Stimulated activated CD4-positive, alpha-beta T cell treated with anti-CD3 and anti-CD28 coated beads, TNF-alpha, amount 100 ng/mL, for 24 hours (primary cell): ENCODE measurements at places on chromosomes 6 and 20.

GRCh38 chr6:124223611-124224345 lies 420.1 kb downstream of the NKAIN2 start:
- DNase-seq, result no peak

DNA sequence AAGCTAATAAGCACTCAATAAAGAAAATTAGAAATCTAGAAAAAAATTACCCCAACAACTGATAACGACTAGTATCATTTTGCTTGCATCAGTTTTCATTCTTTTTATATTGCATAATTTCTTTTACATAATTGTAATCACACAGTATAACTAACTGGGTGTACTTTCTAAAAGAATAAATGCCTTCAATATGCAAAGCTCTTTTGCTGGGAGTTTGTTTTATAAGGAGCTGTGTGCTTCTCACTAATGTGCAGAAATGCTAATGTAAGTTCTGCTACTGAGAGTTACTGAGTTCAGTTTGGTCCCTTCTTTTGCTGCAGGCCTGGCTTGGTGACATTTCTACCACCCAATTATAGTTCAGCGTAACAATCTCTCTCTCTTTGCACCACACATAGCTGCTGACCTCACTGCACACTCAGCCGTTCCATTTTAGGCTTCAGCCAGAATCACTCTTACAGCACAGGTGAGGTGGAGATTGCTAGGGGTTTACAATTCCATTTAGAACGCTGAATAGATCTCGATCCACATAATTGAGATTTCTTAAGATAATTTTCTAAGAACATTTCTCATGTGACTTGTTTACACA lies 20.9 kb upstream of the KLHL31 start:
- DNase-seq, result no peak

GRCh38 chr6:111992851-111993250 lies 61.1 kb upstream of the CCN6 start:
- no peak for DNase-seq

GRCh38 chr6:125812394-125813292 lies 21.9 kb downstream of the NCOA7 start:
- DNase-seq, result no peak

- no peak for DNase-seq
These were observed 875.6 kb downstream of the TFAP2A start for GRCh38 chr6:9539231-9539755.

DNA sequence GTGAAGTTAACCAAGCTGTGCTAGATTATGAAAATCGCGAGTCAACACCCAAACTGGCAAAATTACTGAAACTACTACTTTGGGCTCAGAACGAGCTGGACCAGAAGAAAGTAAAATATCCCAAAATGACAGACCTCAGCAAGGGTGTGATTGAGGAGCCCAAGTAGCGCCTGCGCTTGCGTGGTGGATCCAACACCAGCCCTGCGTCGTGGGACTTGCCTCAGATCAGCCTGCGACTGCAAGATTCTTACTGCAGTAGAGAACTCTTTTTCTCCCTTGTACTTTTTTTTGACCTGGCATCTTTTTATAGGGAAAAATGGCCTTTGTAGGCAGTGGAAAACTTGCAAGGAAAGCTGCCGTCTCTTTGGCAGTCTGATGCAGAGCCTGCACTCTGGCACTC lies 6.8 kb downstream of the GID8 start:
- DNase-seq, result no peak

GRCh38 chr6:43967719-43968091 lies 159.5 kb downstream of the MRPL14 start:
- DNase-seq, result no peak

GRCh38 chr6:21123507-21124436 lies 469.8 kb upstream of the SOX4 start:
- DNase-seq, result no peak

DNA sequence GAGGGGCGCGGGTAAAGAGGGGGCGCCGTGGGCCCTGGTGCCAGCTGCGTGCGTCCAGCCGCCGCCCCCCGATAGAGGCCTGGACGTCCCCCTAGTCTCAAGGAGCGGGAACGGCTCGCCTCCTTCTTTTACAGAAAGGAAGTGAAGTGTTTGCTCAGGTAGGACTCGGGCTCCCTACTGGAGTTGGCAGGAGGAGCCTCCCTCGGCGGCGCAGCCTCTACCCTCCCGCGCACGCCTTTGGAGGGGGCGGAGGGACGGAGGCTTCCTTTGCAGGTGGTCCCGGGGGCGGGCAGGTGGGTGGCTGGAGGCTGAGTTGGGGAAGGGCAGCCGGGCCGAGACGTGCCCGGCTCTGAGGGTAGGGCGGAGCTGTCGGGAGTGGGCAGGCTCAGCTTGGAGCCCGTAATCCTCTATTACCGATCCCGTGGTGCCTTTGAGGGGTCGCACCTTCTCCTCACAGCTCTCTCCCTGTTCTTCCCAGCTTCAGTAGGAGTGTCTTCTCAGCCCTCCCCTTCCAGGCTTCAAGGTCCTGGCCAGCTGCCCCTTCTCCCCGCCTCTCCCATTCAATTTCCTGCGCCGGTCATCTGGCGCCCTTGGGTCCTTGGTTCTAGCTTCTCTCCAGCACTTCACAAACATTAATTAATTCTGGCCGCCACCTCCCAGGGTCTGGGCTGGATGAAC lies 728 bp downstream of the ITPR3 start:
- DNase-seq, result peak; percentile 46
